ENCODE measurements at places on chromosomes 6 and 20. TPM values are rescaled to one million over a fixed set of nuclear protein-coding genes. Genes with fewer than 3 reads are reported as not detected.

DSN1 gene
- total RNA-seq, result 12.5 TPM

GSTA3 gene
- total RNA-seq, result not detected

AKIRIN2 gene
- 14.5 TPM for total RNA-seq

FOXS1 gene
- total RNA-seq, result not detected

BMP7 gene
- not detected for total RNA-seq

TMEM200A gene
- 4.1 TPM for total RNA-seq
